Amniotic epithelial cell (primary cell): ENCODE measurements at places on chromosomes 3 and 15.

GRCh38 chr3:188294823-188295487 is 141.0 kb downstream of the LPP start:
- peak; percentile 96 for DNase-seq

DNA sequence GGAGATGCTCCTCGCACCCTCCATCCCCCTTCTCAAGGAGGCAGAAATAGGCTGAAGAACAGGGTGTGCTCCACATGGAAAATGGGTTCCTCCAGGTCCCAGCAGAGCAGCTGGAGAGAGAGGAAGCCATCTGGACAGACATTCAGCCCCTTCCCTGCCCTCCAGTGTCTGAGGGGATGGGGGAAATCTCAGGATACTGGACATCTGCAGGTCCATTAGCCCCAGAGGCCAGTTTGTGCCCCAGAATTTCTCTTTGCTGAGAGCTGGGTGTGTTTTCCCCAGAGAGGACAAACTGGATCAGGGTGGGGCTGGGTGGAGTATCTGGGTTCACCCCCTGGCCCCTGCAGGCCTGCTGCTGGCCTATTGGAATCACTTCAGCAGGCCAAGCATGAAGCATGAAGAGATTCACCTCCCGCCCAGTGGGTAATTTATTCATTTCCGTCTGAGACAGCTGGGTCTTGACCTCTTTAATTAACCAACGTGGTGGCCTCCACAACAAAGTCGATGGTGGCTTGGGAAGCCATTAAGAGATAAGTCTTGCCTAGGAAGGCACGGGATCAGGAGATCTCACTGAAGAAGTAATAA is 4.6 kb downstream of the FAM3D start:
- no peak for DNase-seq

DNA sequence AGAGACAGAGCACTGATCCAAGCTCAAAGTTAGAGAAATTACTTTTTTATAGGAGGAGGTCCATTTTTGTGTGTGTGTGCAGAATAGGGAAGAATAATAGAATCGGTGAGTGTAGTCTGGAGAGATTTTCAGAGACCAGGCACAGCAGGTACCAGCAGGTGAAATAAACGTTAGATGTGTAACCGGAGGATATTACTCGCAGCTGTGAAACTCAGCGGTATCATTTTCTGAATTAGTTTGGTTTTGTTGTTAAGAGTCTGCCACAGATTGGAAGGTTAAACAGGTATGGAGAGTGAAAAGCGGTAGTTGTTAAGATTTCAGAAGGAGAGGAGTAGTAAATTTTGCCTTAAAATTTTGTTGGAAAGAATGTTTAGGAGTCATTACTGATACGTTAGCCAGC is 69.9 kb downstream of the RGMA start:
- no peak for DNase-seq

DNA sequence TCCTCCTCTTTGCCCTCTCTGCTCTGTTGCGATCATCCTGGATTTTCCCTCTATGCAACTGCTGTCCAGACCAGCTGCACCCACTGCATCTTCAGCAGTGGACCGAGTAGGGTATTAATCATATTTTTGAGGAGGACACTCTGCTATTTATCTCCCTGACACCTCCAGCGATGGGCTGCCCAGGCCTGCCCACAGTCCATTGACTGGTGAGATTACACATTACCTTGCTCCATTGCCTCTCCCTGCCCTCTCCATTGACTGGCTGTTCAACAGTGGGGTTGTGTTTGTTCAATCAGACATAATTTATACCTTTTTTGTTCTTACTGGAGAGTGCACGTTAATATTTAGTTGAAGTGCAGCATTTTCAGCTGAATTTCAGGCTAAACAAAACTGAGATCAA is 559.3 kb upstream of the ARRDC4 start:
- DNase-seq = no peak

- no peak for DNase-seq
Measured at GRCh38 chr3:174253940-174254339, 605.2 kb upstream of the NAALADL2 start.

- DNase-seq = no peak
Measured at GRCh38 chr3:7487763-7488162, 626.8 kb downstream of the GRM7 start.

DNA sequence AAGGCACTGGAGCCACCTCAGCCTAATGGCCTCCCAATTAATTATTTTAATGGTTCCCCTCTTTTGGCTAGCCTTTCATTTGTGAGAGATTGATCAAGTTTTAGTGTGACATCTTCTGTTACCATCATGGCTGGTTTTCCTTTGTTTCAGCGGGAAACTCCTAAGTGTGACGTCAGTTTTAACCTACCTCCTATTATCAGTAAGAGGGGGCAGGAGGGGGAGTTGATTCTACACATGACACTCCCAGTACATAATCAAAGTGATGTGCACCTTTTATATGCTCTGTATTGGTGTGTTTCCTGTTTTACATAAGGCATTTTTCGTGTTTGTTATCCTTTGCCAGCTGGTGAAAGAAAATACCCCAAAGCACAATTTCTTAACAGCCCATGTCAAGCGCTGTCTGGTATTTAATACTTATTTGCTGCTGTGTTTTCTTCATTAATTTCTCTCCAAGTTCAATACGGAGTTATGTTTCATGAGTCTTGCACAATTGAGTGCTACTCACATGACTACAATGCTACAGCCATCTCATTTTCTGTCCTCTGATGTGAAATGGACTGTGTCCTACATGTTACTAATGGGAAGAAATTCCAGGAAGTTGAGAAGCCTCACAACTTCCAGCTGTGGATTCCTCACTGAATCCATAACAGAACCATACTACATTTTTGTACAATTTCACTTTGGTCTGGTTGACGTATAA is 52.2 kb upstream of the POLR2M start:
- no peak for DNase-seq

- DNase-seq = no peak
Measured at GRCh38 chr3:45341876-45342275, 46.5 kb upstream of the LARS2 start.

DNA sequence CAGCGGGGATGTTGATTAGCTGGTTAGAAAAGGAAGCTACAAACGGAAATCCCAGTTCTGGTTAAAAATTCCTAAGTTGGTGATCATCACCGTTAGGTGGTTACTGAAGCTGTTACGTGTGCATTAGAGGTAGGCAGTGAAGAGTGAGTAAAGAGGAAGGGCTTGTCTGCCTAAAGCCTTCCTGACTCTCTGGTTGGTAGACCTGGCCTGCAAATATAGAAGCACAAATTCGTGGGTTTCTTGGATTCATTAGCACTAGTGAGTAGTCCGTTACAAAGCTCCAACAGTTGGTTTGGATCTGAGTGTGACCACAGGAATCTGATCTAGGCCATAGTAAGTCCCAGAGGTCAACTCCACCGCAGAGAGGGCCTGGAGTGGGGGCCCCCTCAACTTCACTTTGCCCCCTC is 174.0 kb upstream of the TP63 start:
- no peak for DNase-seq
